Naive B cell (primary cell): ENCODE measurements at places on chromosomes 3 and 15. TPM values are rescaled to one million over a fixed set of nuclear protein-coding genes. Genes with fewer than 3 reads are reported as not detected.

DNA sequence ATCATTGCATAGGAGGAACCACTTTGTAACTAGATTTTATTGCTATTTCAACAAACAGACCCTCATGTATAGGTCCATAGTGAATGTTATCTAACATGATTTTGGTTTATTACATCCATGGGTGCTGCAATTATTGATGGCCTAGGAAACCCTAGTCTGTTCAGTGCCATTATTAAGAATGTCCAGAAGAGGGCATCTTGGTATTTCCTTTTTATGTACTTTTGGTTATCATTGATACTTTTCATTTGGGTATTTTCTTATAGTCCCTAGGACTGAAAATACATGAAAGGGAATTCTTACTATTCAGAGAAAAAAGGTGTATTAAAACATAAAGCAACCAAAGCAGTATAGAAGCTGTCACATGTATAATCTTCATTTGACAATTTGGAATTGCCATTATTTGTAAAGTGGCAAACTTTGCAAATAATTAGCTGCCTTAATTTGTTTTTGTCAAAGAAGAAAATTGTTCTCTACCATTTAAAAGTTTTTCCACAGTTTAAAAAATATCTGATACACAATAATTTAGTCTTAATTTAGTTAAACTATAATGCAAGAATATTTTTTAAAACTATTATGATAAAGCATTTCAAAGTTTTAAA is 48.7 kb downstream of the CNOT10 start:
- no peak for DNase-seq
- peaks cover 3% of the 10 kb centered on the region for H3K4me1 ChIP-seq
- H3K27ac ChIP-seq, result no peak overlapping the region
- H3K27me3 ChIP-seq, result no peaks in the 10 kb centered on the region
- H3K4me3 ChIP-seq, result no peak overlapping the region

GRCh38 chr3:105629718-105630117 is 239.1 kb downstream of the CBLB start:
- DNase-seq, result no peak
- no peak overlapping the region for H3K4me3 ChIP-seq
- peaks cover 6% of the 10 kb centered on the region for H3K27me3 ChIP-seq
- H3K27ac ChIP-seq, result no peak overlapping the region

DNA sequence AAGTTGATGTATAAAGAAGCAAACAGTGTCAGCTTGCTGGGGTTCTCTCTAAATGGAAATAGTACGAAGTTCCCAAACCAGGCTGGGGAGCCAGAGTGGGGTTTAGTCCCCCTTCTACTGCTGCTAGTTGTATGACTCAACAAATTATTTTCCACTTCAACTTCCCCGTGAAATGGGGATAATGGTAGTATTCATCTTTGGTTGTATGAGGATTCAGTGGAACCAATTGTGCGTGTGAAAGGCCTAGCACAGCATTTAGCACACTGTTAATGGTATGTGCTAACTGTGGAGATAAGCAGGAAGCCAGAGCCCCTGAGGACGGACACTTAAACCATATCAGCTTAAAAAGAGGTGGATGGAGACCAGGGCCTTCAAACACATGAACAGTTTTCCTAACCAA is 4.2 kb downstream of the SORD start:
- DNase-seq, result no peak
- no peak overlapping the region for H3K27ac ChIP-seq
- H3K36me3 ChIP-seq, result peaks cover 10% of the 10 kb centered on the region
- H3K4me3 ChIP-seq, result no peak overlapping the region
- H3K27me3 ChIP-seq, result no peaks in the 10 kb centered on the region
- H3K4me1 ChIP-seq, result peaks cover 17% of the 10 kb centered on the region

DNA sequence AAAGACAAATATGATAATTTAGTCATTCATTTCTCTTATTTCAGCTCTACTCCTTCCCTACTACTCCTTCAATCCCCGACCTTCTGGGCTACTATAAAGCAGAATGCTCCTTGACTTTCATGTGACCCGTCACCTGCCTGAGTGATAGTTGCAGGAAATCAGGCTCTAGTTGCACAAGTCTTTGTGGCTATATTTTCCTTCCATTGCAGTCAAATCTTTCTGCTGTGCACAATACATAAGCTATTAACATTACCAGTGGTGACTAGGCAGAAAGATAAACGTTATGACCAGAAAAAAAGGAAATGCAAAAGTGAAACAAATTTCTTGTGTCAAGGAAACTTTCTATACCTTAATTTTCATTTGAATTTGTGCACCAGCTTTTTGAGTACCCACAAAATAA is 2.3 kb downstream of the SUCNR1 start:
- no peaks in the 10 kb centered on the region for H3K27me3 ChIP-seq
- DNase-seq, result no peak
- no peaks in the 10 kb centered on the region for H3K36me3 ChIP-seq
- peaks cover 25% of the 10 kb centered on the region for H3K4me1 ChIP-seq
- no peak overlapping the region for H3K4me3 ChIP-seq
- no peak overlapping the region for H3K27ac ChIP-seq

- no peak for DNase-seq
- H3K36me3 ChIP-seq, result no peaks in the 10 kb centered on the region
- peaks cover 5% of the 10 kb centered on the region for H3K4me1 ChIP-seq
- H3K27ac ChIP-seq, result no peak overlapping the region
Observed at GRCh38 chr15:88982304-88982945, 69.2 kb upstream of the MFGE8 start.

GRCh38 chr3:171749124-171749523 is 61.2 kb downstream of the PLD1 start:
- H3K4me1 ChIP-seq, result no peaks in the 10 kb centered on the region
- H3K27me3 ChIP-seq, result peaks cover 5% of the 10 kb centered on the region
- no peaks in the 10 kb centered on the region for H3K36me3 ChIP-seq
- H3K27ac ChIP-seq, result no peak overlapping the region
- no peak overlapping the region for H3K4me3 ChIP-seq

GRCh38 chr15:78353093-78353492 is 12.9 kb downstream of the CRABP1 start:
- H3K27me3 ChIP-seq, result peaks cover 17% of the 10 kb centered on the region
- no peak overlapping the region for H3K27ac ChIP-seq
- no peak for DNase-seq
- no peaks in the 10 kb centered on the region for H3K36me3 ChIP-seq
- no peaks in the 10 kb centered on the region for H3K4me1 ChIP-seq

GRCh38 chr3:152519376-152519775 is 250.6 kb downstream of the MBNL1 start:
- H3K27ac ChIP-seq, result no peak overlapping the region
- H3K27me3 ChIP-seq, result no peaks in the 10 kb centered on the region
- no peak for DNase-seq
- peaks cover 61% of the 10 kb centered on the region for H3K4me1 ChIP-seq
- H3K4me3 ChIP-seq, result no peak overlapping the region
- H3K36me3 ChIP-seq, result no peaks in the 10 kb centered on the region

- no peak for DNase-seq
- H3K27me3 ChIP-seq, result no peaks in the 10 kb centered on the region
- no peaks in the 10 kb centered on the region for H3K36me3 ChIP-seq
- peaks cover 5% of the 10 kb centered on the region for H3K4me1 ChIP-seq
- H3K27ac ChIP-seq, result no peak overlapping the region
- no peak overlapping the region for H3K4me3 ChIP-seq
Observed at GRCh38 chr3:196996454-196997265, 28.0 kb upstream of the PIGZ start.

DNA sequence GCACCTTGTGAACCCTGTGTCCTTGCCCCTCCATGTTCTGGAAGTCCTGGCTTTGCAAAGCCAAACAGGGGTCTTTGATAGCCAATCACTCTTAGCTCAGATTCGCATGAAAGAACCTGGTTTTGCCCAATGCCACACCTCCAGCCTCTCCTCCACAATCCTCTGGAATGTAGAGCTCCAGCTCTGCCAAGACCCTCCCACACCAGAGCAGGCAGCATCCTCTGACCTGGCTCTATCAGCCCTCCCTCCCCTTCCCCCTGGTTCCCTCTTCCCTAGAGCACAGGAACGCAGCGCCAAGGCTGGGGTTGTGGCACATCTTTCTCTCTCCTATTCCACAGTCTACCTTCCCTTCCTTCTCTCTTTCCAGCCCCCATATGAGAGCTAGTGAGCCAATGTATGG is 133.3 kb downstream of the RPLP1 start:
- H3K36me3 ChIP-seq, result no peaks in the 10 kb centered on the region
- H3K4me1 ChIP-seq, result peaks cover 18% of the 10 kb centered on the region
- H3K27ac ChIP-seq, result no peak overlapping the region
- no peak for DNase-seq
- no peak overlapping the region for H3K4me3 ChIP-seq

- no peaks in the 10 kb centered on the region for H3K36me3 ChIP-seq
- no peak for DNase-seq
- H3K27me3 ChIP-seq, result peaks cover 5% of the 10 kb centered on the region
- no peak overlapping the region for H3K27ac ChIP-seq
Observed at GRCh38 chr3:154129625-154130024, 8.4 kb downstream of the ARHGEF26 start.

- H3K27me3 ChIP-seq, result no peaks in the 10 kb centered on the region
- no peak overlapping the region for H3K4me3 ChIP-seq
- DNase-seq, result no peak
- no peaks in the 10 kb centered on the region for H3K4me1 ChIP-seq
- no peaks in the 10 kb centered on the region for H3K36me3 ChIP-seq
Observed at GRCh38 chr3:60609446-60609845, 641.8 kb downstream of the FHIT start.

DNA sequence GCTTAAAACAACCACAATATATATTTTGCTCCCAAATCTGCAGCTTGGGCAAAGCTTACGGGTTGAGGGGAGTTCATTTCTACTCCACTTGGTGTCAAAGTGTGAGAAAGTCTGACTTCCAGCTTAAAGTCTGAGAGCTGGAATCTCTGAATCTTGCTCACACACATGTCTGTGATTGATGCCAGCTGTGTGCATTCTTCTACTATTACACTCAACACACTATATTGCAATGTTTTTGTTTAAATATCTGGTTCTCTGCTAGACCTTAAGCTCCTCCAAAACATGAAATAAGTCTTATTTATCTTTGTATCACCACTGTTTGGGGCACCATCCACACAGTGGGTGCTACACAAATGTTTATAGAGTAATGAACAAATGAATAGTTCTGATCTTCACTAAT is 36.7 kb upstream of the SECISBP2L start:
- no peak overlapping the region for H3K4me3 ChIP-seq
- no peaks in the 10 kb centered on the region for H3K36me3 ChIP-seq
- DNase-seq, result no peak
- no peaks in the 10 kb centered on the region for H3K4me1 ChIP-seq
- H3K27me3 ChIP-seq, result no peaks in the 10 kb centered on the region

- H3K4me1 ChIP-seq, result no peaks in the 10 kb centered on the region
- H3K4me3 ChIP-seq, result no peak overlapping the region
- H3K27ac ChIP-seq, result no peak overlapping the region
- H3K36me3 ChIP-seq, result no peaks in the 10 kb centered on the region
- no peak for DNase-seq
Observed at GRCh38 chr15:63928185-63928842, 94.6 kb upstream of the HERC1 start.

GRCh38 chr3:9787714-9788113 is 4.6 kb downstream of the TADA3 start:
- peaks cover 38% of the 10 kb centered on the region for H3K36me3 ChIP-seq
- H3K4me3 ChIP-seq, result no peak overlapping the region
- no peaks in the 10 kb centered on the region for H3K27me3 ChIP-seq
- no peak for DNase-seq

- H3K4me3 ChIP-seq, result peak overlapping the region; percentile 88
- no peak for DNase-seq
- H3K36me3 ChIP-seq, result no peaks in the 10 kb centered on the region
- peaks cover 53% of the 10 kb centered on the region for H3K4me1 ChIP-seq
- no peak overlapping the region for H3K27ac ChIP-seq
Observed at GRCh38 chr3:46978381-46978780, 1.1 kb upstream of the NBEAL2 start.

DNA sequence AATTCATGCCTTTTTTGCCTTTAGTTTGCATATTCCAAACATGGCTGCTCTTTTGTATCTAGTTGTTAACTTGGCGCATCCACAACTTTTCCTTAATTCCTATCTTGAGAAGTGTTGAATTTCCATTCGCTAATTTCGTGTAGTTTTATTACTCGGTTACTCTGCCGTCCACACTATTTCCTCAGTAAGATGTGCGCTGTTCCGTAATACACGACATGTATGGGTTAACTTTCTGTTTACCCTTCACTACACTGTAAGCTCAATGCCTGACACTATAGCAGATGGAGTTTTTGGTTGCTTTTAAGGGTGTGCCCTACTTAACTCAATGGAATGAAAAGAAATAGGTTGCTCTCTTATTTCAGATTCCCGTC is 724 bp downstream of the RPSA start:
- no peak for DNase-seq
- H3K4me1 ChIP-seq, result peaks cover 44% of the 10 kb centered on the region
- H3K36me3 ChIP-seq, result peaks cover 16% of the 10 kb centered on the region

- no peak for DNase-seq
- no peaks in the 10 kb centered on the region for H3K27me3 ChIP-seq
- H3K36me3 ChIP-seq, result no peaks in the 10 kb centered on the region
- no peaks in the 10 kb centered on the region for H3K4me1 ChIP-seq
- no peak overlapping the region for H3K27ac ChIP-seq
- H3K4me3 ChIP-seq, result no peak overlapping the region
Observed at GRCh38 chr3:189630767-189631372, 319 bp upstream of the TP63 start.

GRCh38 chr15:38652183-38652794 is 87.7 kb upstream of the RASGRP1 start:
- H3K27ac ChIP-seq, result peak overlapping the region; percentile 98
- no peak for DNase-seq
- H3K27me3 ChIP-seq, result no peaks in the 10 kb centered on the region
- H3K36me3 ChIP-seq, result no peaks in the 10 kb centered on the region
- H3K4me1 ChIP-seq, result peaks cover 58% of the 10 kb centered on the region
- peak overlapping the region; percentile 90 for H3K4me3 ChIP-seq

- peak overlapping the region; percentile 34 for H3K27ac ChIP-seq
- peaks cover 73% of the 10 kb centered on the region for H3K4me1 ChIP-seq
- no peaks in the 10 kb centered on the region for H3K27me3 ChIP-seq
- H3K4me3 ChIP-seq, result no peak overlapping the region
- DNase-seq, result no peak
Observed at GRCh38 chr3:39124876-39125840, 17.7 kb downstream of the TTC21A start.

DNA sequence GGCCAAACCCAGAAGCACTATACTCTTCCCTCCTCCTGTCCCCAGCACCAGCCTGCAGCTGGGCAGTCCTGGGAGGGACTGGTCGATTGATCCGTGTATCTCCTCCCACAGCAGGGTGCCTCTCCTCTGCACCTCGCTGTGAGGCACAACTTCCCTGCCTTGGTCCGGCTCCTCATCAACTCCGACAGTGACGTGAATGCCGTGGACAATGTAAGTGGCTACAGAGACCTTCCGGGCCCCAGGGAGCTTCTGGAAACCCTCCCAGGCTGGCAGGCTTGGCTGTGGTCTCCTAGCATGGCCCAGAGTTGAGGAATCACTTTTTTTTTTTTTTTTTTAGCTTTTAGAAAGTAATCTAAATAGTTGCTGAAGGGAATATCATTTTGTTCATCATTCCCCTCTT is 30.7 kb downstream of the ANKDD1A start:
- H3K4me3 ChIP-seq, result no peak overlapping the region
- H3K36me3 ChIP-seq, result no peaks in the 10 kb centered on the region
- H3K27me3 ChIP-seq, result no peaks in the 10 kb centered on the region
- no peak overlapping the region for H3K27ac ChIP-seq
- DNase-seq, result no peak
- no peaks in the 10 kb centered on the region for H3K4me1 ChIP-seq

The CYP1A1 gene
- polyA plus RNA-seq, result not detected

The C3orf85 gene
- not detected for polyA plus RNA-seq

The CCR9 gene
- 4.3 TPM for polyA plus RNA-seq

The PLSCR2 gene
- not detected for polyA plus RNA-seq

The GOLGA6B gene
- polyA plus RNA-seq, result not detected

The STARD5 gene
- polyA plus RNA-seq, result 7.9 TPM

The FRMD4B gene
- polyA plus RNA-seq, result 0.72 TPM

The UACA gene
- 6.1 TPM for polyA plus RNA-seq

The CCK gene
- not detected for polyA plus RNA-seq

The ADAMTS17 gene
- not detected for polyA plus RNA-seq
